ENCODE measurements at places on chromosomes 4 and X.

DNA sequence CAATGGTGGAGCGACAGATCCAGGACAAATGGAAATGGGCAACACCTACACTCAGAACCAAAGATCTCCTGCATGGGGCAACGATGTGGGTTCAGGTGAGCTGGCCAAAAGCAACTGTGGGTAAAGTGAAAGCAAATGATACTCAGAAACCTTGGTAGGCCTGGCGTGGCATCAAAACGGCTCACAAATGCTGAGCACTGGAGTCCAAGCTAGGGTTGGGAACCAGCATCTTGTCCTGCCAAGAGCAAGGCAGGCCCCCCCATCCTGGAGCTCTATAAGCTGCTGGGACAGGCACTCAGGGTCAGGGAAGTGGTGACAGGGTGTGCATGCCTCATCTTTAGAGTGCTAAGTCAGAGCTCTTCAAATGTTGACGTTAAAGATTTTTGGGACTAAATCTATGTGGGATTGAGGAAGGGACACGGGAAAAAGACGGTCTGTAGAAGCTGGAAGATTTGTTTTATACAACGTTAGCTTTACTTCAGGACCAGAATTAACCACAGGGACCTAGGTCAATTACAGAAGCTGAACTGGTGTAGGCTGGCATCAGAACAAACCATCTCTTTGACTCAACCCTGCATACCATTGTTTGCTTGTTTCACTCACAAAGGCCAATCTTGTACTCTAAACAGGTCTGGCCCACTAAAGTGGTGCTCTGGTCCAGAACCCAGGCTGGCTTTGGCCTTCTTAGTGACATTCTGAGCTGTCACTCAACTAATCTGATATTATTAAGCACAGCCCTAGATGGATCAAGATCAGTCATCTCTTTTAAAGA lies 10.7 kb downstream of the ATP8A1 start:
- no peak for DNase-seq

DNA sequence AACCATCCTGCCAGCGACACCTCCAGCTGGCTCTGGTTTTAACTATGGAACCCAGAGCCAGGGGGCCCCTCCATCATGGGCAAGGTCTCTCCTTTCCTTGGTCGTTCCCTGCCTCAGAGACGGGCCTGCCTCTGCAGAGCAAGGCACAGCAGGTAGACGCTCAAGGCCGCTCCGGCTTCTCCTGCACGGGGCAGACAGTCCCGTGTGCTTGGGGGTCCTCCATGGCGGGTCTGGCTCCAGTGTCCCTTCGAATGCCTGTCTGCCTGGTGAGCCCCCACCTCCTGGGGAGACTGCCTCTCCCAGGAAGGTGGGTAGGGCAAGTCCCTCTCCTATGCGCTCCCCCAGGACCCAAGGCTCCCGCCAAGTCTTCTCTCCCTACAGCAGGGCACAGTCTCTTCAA lies 71.5 kb downstream of the ACOX3 start:
- no peak for DNase-seq

DNA sequence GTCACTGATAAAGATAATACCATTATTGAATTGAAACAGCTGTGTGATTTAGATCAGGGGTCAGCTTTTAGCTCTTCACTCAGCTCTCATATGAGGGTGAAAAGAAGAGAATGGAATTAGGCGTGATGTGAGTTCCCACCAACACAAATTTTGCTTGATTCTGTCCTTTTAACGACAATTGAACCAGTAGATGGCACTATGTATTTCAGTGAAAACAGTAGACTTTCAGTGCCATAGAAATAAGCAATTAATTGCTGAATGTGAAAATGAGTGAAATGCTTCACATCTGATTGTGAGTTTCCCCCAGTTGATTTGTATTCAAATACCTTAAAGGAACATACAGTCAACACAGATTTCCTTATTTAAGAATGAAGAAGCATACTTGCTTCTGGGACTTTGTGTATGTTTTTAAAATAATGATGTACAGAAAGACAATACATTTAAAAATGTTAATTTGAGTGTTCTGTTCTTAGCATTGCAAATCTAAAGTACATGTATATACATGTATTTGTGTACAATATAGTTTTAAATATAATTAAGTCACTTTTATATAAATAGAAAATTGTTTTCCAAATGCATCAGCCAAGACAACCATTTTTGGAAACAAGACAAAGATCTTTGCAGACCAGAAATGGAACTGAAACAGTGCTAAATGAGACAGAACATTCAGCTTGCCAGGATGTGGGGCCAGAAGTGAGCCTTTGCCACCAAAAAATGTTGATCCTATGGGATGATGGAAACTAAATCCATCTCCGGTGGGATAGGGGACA lies 178.8 kb downstream of the SNCA start:
- no peak for DNase-seq

DNA sequence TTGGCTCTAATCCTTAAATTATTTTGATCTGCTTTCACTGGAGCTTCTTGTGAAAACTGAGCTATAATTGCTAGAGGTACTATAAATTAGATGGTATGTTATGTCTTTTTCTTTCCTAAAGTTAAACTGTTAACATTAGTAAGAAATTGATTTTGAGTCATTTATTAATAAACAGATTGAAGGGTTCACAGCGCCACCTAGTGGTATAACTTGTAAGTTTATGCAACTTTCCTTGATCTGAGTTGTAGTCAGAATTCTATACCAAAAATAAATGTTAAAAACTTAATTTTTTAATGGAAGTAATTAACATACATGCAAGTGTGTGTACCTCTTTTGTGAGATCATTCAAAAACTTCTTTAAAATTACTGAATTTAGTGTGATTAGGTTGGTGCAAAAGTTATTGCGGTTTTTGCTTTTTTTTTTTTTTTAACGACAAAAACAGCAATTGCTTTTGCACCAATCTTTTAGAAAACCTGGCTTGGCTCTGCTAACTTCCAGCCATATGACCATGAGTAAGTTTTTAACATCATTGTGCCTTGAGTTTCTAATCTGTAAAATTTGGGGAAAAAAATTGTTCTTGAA lies 151.5 kb downstream of the CENPC start:
- DNase-seq: no peak

GRCh38 chr4:141657550-141658250 lies 21.3 kb downstream of the IL15 start:
- DNase-seq: no peak

DNA sequence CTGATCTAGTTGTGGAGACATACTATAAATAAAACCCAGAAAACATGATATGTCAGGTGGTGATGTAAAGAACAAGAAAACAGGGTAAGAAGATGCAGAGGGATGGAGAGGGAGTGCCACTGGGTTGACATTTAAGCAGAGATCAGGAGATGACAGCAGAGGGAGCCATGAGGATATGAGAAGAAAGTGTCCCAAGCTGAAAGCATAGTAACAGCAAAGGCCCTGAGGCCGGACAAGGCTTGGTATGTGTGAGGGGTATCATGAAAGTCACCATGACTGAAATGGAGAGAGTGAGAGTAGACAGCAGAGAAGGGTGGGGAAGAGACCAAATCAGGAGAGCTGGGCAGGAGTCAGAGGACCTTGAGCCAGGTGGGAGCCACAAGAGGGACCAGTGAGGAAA lies 3.4 kb downstream of the GPKOW start:
- DNase-seq: no peak

- no peak for DNase-seq
Observed at GRCh38 chr4:150342945-150343344, 239.0 kb upstream of the MAB21L2 start.

GRCh38 chrX:14056206-14056605 lies 26.5 kb upstream of the GEMIN8 start:
- DNase-seq: no peak

- DNase-seq: no peak
Observed at GRCh38 chrX:150219374-150220185, 143.5 kb upstream of the MAMLD1 start.

DNA sequence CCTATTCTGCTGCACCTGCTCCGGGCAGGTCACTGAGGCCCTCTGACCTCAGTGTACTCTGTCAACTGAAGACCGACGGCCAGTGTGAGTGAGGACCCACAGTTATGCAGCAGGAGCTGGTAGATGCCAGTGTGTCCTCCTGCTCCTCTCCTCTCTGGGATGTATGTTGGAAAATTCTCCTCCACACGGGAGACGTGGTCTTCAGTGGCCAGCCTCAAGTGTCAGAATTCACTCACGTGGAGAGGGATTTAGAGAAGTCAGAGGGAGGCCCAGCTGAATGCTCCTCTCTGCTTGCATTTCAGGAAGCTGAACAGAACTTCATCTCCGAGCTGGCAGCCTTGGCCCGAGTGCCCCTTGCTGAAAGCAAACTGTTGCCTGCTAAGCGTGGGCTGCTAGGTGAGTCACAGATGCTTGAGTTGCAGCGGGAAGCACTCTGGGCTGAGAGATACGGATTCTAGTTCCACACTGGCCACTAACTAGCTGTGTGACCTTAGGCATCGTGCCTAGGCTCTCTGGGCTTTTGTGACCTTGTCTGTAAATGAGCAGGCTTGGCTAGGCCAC lies 83.6 kb downstream of the CRMP1 start:
- no peak for DNase-seq

DNA sequence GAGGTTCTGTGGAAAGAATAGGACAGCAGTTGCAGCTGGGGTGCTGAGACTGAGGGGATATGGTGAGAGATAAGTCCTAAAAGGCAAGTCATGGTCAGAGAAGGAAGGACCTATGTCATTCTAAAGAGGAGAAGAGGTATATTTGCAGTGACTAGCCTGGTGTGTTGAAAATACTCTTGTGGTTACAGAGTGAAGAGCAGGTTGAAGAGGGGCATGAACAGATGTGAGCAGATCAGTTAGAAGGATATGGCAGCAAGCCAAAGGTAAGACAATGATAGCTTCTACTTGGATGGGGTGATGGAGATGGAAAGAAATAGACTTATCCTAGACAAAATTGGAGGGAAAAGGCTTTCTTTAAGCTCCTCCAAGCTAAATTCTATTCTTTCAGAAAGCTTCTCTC lies 469.8 kb upstream of the CPEB2 start:
- no peak for DNase-seq

DNA sequence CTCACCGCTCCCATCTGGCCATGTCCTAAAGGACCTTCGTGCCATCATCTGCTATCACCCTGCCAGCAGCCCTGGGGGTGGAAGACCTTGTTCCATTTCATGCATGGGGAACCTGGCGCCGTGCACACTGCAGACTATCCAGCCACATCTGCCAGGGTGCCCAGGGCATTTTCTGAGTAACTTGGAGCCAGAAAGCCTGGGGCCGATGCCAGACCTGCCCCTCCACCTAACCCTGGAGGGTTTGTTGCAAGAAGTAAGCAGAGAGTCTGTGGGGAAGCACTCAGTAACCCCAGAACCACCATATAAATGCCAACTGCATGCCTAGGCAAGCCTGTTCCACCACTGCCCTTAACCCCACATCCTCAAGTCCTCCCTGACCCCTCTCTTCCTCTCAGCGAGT lies 7.3 kb downstream of the HAUS7 start:
- DNase-seq: no peak

- DNase-seq: no peak
Observed at GRCh38 chr4:8219236-8219635, 20.1 kb downstream of the SH3TC1 start.

DNA sequence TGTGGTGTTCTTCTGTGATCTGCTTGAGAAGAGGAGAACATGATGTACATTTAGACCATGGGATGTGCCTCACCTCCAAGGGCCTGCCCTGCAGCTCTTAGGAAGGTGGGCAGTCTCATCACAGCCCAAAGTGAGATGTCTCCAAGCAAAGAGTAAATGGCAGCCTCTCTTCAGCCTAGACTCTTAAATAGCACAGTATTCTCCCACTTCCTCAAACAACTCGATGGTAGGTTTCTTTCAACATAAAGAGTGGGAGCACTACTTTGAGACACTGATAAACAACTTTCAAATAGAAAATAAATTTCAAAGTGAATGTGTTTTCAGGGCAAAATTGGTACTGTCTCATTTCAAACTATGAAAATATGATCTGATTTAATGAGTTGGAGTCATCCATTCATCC lies 35.2 kb downstream of the EDNRA start:
- DNase-seq: no peak

GRCh38 chrX:85988353-85988752 lies 59.0 kb downstream of the CHM start:
- no peak for DNase-seq

DNA sequence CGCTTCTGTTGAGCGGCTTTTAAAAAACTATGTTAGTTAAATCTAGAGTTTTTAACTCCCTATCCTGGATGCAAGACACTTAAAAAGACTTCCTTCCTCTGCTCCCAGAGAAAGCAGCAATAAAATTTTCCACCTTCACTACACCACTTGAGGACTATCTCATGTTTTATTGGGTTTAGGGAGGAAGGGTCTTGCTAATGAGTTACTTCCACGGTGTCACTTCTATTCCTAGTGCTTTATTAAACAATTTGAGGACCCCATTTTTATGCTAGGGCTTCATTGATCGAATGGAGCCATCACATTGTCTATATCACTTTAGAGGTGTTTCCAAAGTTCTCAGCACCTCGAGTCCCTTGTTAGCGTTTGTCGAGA lies 3.7 kb upstream of the STIM2 start:
- DNase-seq: no peak

DNA sequence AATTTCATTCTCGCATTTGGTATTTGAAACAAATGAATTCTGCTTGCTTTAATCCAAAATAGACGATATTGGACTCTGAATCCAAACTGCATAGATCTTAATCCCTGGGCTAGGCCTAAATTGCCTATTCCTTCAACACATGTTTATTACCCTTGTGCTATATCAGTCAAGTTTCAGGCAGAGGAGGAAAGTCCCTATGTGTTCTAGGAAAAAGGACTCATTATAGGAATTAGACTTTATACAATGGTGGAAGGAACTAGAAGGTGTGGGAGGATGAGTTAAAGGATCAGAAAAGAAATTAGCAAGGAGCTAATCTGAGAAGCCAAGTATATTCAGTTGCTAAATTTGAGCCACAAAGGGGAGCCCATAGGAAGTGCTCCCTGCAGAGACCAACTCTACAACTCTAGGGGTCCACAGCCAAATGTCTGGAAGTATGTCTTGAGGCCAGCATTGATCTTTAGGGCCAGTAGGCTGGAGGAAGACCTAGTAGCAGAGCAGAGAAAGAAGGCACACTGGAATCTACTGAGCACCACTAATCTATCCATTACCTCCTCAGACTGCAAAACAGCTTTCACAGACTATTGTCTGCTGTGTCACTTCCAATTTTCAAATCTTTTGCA lies 17.1 kb upstream of the DTHD1 start:
- DNase-seq: no peak

DNA sequence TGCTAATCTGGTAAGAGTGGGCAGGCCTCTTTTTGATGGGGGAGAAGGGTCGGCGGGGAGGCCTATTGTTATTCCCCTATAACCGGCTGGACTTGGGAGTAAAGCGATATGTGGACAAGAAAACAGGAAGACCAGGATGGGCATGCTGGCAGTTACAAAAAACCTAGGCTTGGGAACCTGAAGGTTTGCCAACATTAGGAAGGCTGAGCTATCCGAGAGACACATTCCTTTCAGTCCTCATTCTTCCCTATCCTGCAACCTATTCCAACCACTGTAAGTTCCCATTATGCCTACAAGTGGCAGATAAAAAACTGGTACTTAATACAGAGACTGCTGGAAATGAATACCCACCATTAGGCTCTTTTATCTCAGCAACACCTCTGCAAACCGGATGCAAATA lies 32.4 kb upstream of the CT47C1 start:
- DNase-seq: no peak

GRCh38 chrX:43720961-43721360 lies 64.9 kb downstream of the MAOA start:
- no peak for DNase-seq

- DNase-seq: no peak
Observed at GRCh38 chr4:70715097-70715496, 6.7 kb upstream of the RUFY3 start.

Measured in NCI-H1436 treated with DMSO at 0.1 percent for 48 hours (cell line).